Lung (tissue), 17 donors: ENCODE measurements at places on chromosomes 12 and 14. TPM values are rescaled to one million over a fixed set of nuclear protein-coding genes. Genes with fewer than 3 reads are reported as not detected.
A peak's percentile ranks its signal among the peaks of the same experiment; 100 is the strongest.

- H3K27ac ChIP-seq, result no peak overlapping the region
- no peak for DNase-seq
- H3K4me1 ChIP-seq, result no peaks in the 10 kb centered on the region
- no peaks in the 10 kb centered on the region for H3K36me3 ChIP-seq
- no peaks in the 10 kb centered on the region for H3K27me3 ChIP-seq
- H3K4me3 ChIP-seq, result no peak overlapping the region
Measured at GRCh38 chr14:67195279-67195678, 6.0 kb downstream of the GARIN2 start.

GRCh38 chr12:39931231-39931630 lies 174.7 kb downstream of the SLC2A13 start:
- no peaks in the 10 kb centered on the region for H3K27me3 ChIP-seq
- no peak overlapping the region for H3K4me3 ChIP-seq
- no peak overlapping the region for H3K27ac ChIP-seq

DNA sequence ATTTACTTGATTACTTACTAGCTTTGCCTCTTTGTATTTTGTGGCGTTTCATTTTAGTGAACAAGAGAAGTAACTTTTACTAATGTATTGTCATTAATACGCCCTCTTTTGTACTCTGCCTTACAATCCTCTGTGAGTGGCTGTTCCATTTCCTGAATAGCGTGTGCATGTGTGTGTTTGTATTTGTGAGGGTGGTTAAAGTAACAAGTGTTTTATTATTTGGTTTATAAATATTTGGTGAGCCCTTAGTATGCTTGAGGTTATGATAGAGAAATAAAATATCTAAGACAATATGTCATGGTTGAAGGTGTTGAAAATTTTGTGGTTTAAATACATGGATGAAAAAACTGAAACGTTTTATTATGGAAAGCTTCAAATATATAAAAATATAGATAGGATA lies 71.7 kb upstream of the REP15 start:
- H3K27me3 ChIP-seq, result no peaks in the 10 kb centered on the region
- no peaks in the 10 kb centered on the region for H3K36me3 ChIP-seq
- H3K27ac ChIP-seq, result no peak overlapping the region
- H3K4me3 ChIP-seq, result no peak overlapping the region
- H3K4me1 ChIP-seq, result peaks cover 15% of the 10 kb centered on the region
- DNase-seq, result no peak

DNA sequence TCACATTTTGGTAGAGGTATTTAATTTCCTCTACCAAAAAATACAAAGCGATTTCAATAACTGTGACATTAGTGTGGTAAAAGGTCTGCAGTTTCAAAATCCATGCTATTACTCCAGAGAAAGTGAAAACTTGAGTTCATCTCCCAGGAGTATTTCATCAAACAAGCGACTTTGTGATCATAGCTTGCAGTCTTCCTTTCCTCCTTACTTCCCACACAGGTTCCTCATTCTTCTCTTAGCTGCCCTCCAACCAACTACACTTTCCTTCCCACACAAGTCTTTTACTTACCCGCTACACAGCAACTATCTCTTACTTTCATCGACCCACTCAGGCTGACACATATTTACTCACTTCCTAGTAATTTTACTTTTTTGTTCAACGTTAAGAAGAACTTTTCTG lies 413.4 kb upstream of the USP15 start:
- DNase-seq, result no peak
- H3K27me3 ChIP-seq, result no peaks in the 10 kb centered on the region
- H3K4me1 ChIP-seq, result no peaks in the 10 kb centered on the region
- no peaks in the 10 kb centered on the region for H3K36me3 ChIP-seq
- no peak overlapping the region for H3K4me3 ChIP-seq
- no peak overlapping the region for H3K27ac ChIP-seq

DNA sequence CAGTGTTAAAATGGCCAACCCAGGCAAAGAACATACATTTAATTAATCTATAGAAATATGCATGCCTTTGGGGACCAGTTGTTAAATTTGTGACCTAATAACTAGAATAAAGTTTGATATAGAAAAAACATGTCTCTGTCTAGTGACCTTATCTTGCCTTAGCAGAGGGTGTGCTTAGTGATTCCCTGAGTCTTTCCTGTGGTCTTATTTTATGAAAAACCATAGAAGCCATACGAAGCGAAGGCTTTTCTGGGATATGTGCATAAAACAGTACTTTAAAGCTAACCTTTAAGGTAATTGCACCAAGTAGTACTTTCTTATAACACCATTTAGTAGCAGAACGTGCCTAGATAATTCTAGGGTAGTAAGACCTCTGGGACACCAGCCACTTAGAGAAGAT lies 379.4 kb downstream of the ZFP36L1 start:
- no peak overlapping the region for H3K27ac ChIP-seq
- H3K27me3 ChIP-seq, result no peaks in the 10 kb centered on the region
- no peaks in the 10 kb centered on the region for H3K36me3 ChIP-seq
- no peak for DNase-seq
- H3K4me3 ChIP-seq, result no peak overlapping the region

DNA sequence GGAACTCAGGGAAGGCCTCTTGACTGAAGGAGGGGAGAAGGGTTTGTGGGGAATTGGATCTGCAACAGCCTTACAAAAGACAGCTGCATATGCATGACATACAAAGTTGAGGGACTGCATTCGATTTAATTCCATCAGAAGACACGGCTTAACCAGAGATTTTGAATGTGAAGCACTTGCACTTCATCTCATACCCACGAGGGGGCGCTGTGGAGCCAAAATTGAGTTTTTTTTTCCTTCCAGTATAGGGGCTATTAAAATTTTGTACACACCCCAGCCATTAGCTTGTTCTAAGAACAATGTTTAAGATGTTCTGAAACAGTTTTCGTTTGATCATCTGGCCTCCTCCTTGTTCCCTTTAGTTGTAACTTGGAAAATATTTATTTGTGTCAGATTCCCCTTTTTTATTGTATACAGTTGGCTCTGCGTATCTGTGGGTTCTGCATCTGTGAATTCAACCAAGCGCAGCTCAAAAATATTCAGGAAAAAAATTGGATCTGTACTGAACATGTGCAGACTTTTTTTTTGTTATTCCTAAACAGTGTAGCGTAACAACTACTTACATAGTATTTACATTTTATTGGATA lies 1.6 kb downstream of the SUDS3 start:
- peaks cover 11% of the 10 kb centered on the region for H3K36me3 ChIP-seq
- no peaks in the 10 kb centered on the region for H3K4me1 ChIP-seq
- DNase-seq, result peak; percentile 72
- H3K27ac ChIP-seq, result peak overlapping the region; percentile 56
- H3K27me3 ChIP-seq, result no peaks in the 10 kb centered on the region
- H3K4me3 ChIP-seq, result peak overlapping the region; percentile 35

DNA sequence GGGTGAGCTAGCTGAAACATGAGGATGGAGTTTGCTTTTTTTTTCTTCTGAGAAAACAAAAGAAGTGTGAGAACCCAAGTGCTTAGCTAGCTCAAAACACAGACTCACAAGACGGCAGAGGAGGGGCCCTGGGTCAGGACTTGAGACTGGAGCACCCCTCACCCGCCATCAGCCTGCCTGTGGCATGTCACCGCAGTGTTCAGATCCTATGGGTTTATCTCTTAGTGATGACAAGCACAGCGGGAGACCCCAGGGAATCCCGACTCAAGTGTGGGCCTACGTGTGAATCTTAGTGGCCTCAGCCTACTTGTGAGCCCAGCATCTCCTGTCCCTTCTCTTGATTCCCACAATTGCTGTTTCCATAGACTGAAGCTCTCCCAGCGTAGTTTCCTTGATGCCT lies 22.9 kb downstream of the DYRK4 start:
- no peak overlapping the region for H3K4me3 ChIP-seq
- no peaks in the 10 kb centered on the region for H3K36me3 ChIP-seq
- no peaks in the 10 kb centered on the region for H3K27me3 ChIP-seq
- H3K27ac ChIP-seq, result no peak overlapping the region
- no peaks in the 10 kb centered on the region for H3K4me1 ChIP-seq

- no peaks in the 10 kb centered on the region for H3K27me3 ChIP-seq
- DNase-seq, result no peak
- no peak overlapping the region for H3K4me3 ChIP-seq
- H3K27ac ChIP-seq, result peak overlapping the region; percentile 41
- H3K4me1 ChIP-seq, result peaks cover 33% of the 10 kb centered on the region
- H3K36me3 ChIP-seq, result no peaks in the 10 kb centered on the region
Measured at GRCh38 chr14:59305836-59306555, 117.5 kb downstream of the DAAM1 start.

DNA sequence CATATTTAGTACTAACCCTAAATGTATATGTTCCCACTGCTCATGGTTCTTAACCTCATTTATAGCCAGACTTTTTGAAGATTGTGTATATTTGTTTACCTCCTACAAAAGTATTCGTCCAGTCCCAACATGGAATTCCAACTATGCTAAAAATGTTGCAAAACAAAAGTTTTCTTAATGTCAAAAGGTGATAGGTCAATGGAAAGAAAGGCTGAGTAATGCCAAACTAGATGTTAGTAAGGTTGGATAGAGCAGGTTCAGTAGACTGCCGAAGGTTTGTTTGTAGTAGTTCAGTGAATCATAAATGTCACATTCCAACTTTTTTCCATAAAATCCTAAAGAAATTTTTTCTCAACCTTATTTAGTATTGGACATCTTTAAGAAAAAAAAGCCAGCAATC lies 874.5 kb downstream of the FLRT2 start:
- no peak overlapping the region for H3K4me3 ChIP-seq
- H3K36me3 ChIP-seq, result no peaks in the 10 kb centered on the region
- no peaks in the 10 kb centered on the region for H3K4me1 ChIP-seq
- H3K27me3 ChIP-seq, result no peaks in the 10 kb centered on the region
- no peak overlapping the region for H3K27ac ChIP-seq

DNA sequence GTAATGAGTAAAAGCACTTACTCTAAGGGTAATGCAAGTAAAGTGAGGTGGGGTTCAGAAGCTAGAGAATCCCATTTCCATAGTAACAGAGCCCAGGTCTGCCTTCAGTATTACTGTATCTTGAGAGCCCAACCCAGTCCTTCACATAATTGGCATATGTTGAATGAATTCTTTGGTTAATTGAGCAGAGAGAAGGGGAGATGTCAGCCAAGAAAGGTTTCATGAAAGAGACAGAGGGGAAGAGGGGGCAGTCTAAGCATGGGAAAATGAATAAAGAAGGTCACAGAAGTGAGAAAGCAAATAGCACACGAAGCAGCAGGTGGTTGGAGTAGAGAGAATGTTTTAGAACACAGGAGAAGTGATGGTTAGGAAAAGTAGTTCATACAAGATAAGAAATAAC lies 371.1 kb downstream of the SEC23A start:
- no peak overlapping the region for H3K27ac ChIP-seq
- H3K4me1 ChIP-seq, result no peaks in the 10 kb centered on the region
- H3K27me3 ChIP-seq, result no peaks in the 10 kb centered on the region
- no peaks in the 10 kb centered on the region for H3K36me3 ChIP-seq

GRCh38 chr12:25701290-25701689 lies 148.2 kb upstream of the LMNTD1 start:
- H3K4me3 ChIP-seq, result no peak overlapping the region
- no peaks in the 10 kb centered on the region for H3K27me3 ChIP-seq
- no peaks in the 10 kb centered on the region for H3K4me1 ChIP-seq

- H3K36me3 ChIP-seq, result no peaks in the 10 kb centered on the region
- no peak overlapping the region for H3K27ac ChIP-seq
- peaks cover 5% of the 10 kb centered on the region for H3K4me1 ChIP-seq
- DNase-seq, result no peak
- H3K27me3 ChIP-seq, result peaks cover 30% of the 10 kb centered on the region
Measured at GRCh38 chr12:104960464-104960863, 2.4 kb upstream of the SLC41A2 start.

- no peak for DNase-seq
- no peaks in the 10 kb centered on the region for H3K36me3 ChIP-seq
- H3K4me3 ChIP-seq, result no peak overlapping the region
- peaks cover 82% of the 10 kb centered on the region for H3K27me3 ChIP-seq
- H3K4me1 ChIP-seq, result peaks cover 1% of the 10 kb centered on the region
- no peak overlapping the region for H3K27ac ChIP-seq
Measured at GRCh38 chr14:100727873-100728240, 1.2 kb downstream of the DLK1 start.

- H3K4me3 ChIP-seq, result no peak overlapping the region
- peaks cover 19% of the 10 kb centered on the region for H3K36me3 ChIP-seq
Measured at GRCh38 chr12:68831272-68831671, 23.3 kb downstream of the MDM2 start.

DNA sequence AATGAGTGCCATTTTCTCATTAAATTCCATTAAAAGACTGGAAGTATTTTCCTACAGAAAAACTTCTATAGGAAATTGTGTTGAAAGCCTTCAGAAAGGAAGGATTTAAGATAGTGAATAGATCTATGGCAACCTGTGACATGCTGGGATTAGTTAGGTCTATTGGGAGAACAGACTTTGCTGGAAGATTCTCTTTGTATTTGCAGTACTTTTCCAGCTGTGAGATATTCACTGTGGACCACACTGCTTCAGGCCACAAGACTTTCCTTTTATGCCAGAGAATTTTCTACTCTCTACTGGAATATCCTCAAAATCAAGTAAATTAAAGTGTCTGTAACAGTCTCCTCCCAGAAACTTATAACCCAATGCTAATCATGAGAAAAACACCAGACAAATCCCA lies 136.2 kb downstream of the MYRFL start:
- no peak overlapping the region for H3K4me3 ChIP-seq
- H3K27me3 ChIP-seq, result no peaks in the 10 kb centered on the region
- H3K36me3 ChIP-seq, result no peaks in the 10 kb centered on the region
- DNase-seq, result no peak
- H3K27ac ChIP-seq, result no peak overlapping the region

GRCh38 chr12:104494137-104494792 lies 37.5 kb downstream of the CHST11 start:
- H3K4me1 ChIP-seq, result peaks cover 5% of the 10 kb centered on the region
- H3K36me3 ChIP-seq, result peaks cover 4% of the 10 kb centered on the region

DNA sequence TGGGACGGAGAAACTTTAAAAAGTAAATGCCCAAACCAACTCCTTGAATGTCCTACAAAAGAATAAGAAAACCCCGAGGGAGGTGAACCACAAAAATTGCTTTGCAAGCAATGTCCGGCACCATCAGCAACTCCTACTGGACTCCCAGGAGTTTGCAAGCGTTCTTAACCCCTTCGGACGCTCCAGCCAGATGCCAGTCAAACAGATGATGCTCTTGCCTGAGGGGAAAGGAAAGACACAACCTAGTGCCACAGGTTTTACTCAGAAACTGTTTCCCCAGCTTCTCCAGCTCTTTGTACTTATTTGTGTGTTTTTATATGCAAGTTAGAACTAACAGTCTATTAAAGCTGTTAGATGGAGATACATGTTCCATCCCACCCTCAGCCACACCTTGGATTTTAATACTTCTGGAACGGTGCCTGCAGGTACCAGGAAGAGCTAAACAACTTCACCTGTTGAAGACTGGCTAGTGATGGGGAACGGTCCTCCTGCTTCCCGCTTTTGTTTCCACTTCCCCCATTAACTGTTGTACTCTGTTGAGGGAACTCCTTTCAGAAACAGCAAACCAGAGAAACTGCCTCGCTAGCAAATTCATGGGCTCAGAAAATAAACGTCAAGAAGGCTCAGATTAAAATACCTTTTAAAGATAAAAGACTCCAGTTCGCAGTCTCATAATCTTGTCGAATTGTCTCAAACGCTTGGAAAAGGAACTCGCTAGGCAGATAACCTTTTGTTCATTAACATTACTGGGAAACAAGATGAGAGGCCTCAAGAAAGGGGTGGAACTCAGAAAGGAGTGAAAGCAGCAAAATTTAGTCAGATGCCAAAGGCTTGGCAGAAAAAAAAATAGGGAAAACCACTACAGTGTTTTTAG lies 1.1 kb upstream of the FERMT2 start:
- H3K4me1 ChIP-seq, result peaks cover 13% of the 10 kb centered on the region
- H3K36me3 ChIP-seq, result peaks cover 1% of the 10 kb centered on the region
- DNase-seq, result peak; percentile 77

SLC2A14 gene
- total RNA-seq, result 0.12 TPM

ITPK1 gene
- total RNA-seq, result 99.4 TPM

DPY19L2 gene
- total RNA-seq, result 4.3 TPM

OR6C68 gene
- total RNA-seq, result not detected

SAMD15 gene
- total RNA-seq, result 5.9 TPM

NEUROD4 gene
- not detected for total RNA-seq

OAS1 gene
- total RNA-seq, result 15.8 TPM

RD3L gene
- total RNA-seq, result not detected
